Inflammatory macrophage treated with lipopolysaccharide for 1 hour (primary cell): ENCODE measurements at places on chromosomes 13 and 19.

GRCh38 chr19:11331502-11331901, 8.0 kb downstream of the RAB3D start:
- no peak for DNase-seq

DNA sequence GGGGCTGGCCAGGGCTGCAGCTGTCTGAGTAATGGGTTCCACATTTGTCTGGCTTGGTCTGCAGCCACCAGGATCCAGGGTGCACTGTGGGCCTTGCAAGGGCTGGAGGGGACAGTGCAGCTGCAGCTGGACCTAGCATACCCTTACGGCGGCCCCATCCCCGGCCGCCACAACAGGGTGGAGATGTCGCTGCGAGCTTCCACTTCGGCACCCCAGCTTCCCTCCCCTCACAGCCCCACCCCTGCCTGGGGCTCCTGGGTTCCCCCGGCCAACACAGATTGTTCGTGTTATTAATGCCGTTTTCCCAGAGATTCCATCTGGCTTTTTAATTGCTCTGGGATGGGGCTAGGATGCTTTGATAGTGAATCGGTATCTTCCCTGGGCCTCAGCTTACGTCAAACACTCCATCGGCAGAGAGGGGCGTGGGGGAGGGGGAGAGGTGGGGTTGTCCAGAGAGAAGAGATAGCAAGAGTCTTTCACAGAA, 5.8 kb downstream of the CEBPA start:
- no peak for DNase-seq

DNA sequence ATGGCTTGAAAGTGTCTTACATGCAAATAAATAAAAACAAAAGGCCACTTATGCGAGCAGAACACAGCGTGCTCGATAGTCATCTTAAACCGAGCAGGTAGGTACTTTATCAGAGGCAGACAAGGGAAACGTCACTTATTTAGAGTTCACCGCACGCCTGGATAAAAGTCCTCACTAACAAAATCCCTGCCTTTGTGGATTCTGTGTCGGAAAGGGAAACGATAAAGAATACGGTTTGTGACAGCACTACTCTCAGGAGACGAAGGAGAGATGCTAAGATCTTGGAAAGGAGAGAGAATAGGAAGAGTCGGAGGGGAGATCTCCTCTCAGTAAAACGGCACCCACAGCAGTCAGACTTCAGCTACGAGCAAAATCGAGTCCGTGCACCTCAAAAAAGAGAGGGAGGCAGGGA, 581 bp downstream of the RCBTB1 start:
- no peak for DNase-seq

DNA sequence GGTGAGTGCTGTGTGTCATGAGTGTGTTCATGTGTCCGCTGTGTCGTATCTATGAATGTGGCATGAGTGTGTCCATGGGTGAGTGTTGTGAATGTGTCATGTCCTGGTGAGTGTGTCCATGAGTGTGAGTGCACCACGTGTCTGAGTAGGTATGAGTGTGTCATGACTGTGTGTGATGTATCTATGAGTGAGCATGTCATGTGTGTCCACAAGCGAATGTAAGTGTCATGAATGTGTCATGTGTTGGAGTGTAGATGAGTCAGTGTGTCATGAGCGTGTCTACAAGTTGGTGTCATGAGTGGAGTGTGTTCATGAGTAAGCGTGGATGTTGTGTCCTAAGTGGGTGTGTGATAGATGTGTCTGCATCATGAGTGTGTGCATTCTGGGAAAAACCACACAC, 129.4 kb downstream of the TUBA3C start:
- no peak for DNase-seq

DNA sequence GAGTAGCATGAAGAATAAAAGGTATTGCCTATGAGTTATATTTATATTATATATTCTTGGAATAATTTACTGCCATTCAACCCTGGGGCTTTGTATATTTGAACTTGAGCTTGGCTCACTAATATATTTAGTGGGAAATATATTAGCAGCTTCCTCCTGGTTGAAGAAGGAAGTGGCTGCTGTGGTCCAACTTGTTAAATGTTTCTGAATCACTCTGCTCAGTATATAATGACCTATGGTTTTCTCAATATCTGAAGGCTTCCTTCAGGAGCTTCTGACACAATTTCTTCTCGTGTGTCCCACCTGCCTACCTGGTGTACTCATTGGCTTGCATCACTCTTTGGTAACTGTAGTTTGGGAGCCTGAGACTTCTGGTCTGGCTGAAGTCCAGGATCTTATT, 646.4 kb downstream of the TBC1D4 start:
- no peak for DNase-seq

GRCh38 chr19:6958791-6959190, 62.4 kb downstream of the MBD3L2B start:
- DNase-seq: peak; percentile 72

GRCh38 chr13:22061806-22062391, 391.0 kb downstream of the FGF9 start:
- DNase-seq: no peak

DNA sequence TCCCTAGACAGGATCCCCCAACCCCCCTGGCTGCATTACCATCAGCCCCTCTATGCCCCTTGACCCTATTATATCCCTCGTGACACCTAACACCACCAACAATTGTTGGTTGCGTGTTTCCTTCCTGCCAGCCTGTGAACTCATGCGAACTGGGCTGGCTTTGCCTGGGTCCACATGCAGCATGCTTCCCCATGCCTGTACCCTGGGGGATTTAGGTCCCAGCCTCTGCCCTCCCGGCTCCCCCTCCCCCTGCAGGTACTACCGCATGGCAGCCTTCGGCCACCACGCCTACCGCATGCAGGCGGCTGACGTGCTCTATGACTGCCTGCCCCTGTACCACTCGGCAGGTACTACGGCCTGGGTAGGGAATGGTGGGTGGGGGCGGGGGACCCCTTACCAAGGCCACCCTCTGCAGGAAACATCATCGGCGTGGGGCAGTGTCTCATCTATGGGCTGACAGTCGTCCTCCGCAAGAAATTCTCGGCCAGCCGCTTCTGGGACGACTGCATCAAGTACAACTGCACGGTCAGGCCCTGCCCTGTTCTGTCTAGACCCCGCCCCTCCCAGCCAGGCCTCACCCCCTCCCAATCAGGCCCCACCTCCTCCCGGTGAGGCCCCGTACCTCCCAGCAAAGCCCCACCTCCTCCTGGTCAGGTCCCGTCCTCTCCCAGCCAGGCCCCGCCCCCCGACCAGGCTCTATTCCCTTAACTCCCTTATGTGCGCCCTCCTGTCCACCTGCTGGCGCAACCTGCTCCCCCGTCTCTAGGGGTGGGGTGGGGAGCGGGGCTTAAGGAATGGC, 18.5 kb downstream of the SLC27A1 start:
- DNase-seq: no peak

DNA sequence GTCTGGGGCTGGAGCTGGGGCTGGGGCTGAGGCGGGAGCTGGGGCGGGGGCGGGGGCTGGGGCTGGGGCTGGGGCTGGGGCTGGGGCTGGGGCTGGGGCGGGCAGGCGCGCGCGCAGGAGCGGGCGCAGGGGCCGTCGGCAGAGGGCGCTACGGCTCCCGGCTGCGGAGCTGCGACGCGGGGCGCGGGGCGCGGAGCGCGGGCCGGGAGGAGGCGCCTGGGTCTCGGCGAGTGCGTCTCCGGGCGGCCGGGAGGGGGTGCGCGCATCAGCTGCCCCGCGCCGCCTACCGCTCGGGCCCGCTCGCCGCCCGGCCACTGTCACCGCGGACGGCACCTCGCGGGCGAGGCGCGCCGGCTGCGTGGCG, 422 bp upstream of the MTUS2 start:
- DNase-seq: peak; percentile 27

GRCh38 chr19:2208975-2209374, 27.2 kb downstream of the PLEKHJ1 start:
- DNase-seq: no peak

DNA sequence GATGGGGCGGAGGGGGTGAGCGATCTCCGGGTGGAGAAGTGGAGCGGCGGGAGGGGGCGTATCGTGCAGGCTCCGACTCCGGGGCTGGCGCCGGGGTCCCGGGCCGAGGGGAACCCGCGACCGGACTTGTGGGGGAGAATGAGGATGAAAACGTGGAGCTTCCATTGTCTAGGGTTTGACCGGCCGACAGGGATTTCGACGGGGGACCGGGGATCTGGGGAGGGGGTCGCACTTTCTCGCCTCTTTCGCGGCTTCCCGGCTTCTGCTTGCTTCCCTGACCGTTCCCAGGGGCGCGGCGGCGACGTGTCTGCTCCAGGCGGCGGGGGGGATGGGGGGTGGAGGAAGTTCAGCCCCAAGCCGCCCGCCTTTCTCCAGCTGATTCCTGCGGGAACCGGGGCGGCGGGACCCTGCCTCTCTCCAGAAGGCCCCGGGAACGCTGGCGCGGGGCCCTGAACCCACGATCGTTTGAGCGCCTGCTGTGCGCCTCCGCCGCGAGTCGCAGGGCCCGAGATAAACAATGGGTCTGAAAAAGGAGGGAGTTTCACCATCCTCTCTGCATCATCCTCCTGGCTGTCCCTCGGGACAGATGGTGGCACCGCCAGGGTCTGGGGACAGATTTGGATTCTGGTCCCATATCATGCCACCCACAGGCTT, 790 bp downstream of the TPM4 start:
- no peak for DNase-seq

- DNase-seq: no peak
Observed at GRCh38 chr19:39307046-39307821, 11.0 kb downstream of the IFNL1 start.

GRCh38 chr19:4496304-4496703, 22.0 kb downstream of the PLIN4 start:
- no peak for DNase-seq

GRCh38 chr13:32175943-32176342, 139.2 kb downstream of the ZAR1L start:
- DNase-seq: no peak

DNA sequence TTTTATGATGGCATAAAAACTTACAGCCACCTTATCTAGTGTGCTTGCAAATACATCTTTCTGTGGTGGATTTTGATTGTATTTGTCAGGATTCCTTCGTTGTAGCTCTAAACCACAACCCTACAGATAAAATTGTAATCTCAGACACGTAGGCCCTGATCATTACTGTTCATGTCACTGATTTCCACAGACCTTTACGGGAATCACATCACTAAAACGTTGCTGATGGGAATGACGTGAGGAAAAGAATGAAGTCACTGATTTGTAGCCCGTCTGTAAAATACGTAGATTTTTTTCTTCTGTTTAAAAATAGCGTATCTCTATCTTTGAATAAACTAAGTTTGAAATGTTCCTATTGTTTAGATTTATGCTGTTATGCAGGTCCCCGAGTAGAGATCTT, 399.2 kb downstream of the MYO16 start:
- no peak for DNase-seq

GRCh38 chr13:99352351-99353245, 45.4 kb upstream of the GPR183 start:
- DNase-seq: no peak

DNA sequence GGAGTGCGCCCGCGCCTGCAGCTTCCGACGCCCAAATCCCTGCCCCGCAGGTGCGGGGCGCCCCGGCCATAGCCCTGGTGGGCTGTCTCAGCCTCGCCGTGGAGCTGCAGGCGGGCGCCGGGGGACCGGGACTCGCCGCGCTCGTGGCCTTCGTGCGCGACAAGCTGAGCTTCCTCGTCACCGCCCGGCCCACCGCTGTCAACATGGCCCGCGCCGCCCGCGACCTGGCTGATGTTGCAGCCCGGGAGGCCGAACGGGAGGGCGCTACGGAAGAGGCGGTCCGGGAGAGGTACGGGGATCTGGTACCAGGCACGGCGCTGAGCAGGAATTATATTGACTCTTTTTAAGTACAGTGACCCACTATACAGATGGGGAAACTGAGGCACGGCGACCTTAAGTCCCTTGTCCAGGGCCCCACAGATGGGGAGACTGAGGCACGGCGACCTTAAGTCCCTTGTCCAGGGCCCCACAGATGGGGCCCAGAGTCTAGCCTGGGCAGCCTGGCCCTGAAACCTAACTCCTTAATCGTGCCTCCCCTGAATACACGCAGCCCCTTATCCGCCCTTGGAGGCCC, 586 bp downstream of the MRI1 start:
- peak; percentile 27 for DNase-seq

- DNase-seq: no peak
Observed at GRCh38 chr13:23999424-23999823, 102.1 kb upstream of the C1QTNF9B start.

- DNase-seq: peak; percentile 90
Observed at GRCh38 chr13:87671031-87671752, at the start of gene SLITRK5. SLITRK5 (plus strand) TSS chr13:87671371; CDS start chr13:87675389, 4,018 bp downstream.

GRCh38 chr19:3132971-3133792, 2.7 kb upstream of the GNA15 start:
- peak; percentile 82 for DNase-seq

DNA sequence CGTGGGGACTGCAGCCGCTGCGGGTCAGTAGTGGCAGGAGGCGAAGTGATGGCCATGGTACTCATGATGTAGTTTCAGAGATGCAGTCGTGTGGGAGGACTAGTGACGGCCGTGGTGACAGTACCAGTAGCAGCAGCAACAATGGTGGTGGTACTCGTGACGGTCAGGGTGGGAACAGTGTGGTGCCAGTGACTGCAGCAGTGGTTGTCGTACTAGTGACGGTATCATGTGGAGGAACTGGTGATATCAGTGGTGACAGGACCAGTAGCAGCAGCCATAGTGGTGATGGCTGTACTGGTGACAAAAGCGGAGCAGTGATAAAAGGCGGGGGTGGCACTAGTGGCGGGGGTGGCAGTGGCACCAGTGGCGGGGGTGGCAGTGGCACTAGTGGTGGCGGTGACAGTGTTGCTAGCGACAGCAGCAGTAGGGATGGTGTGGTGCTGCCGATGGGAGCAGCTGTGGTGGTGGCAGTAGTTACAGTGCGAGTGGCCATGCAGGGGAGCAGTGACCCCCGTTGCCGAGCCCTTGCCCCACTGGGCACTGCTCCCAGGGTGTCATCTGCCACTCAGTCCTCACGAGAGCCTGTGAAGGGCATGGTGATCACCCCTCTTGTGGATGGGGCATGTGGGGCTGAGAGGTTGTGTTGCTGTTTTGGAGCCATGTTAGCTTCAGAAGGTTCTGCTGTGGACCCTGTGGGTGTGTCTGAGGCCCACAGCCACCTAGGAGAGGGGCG, 22.7 kb downstream of the ADPRHL1 start:
- no peak for DNase-seq

DNA sequence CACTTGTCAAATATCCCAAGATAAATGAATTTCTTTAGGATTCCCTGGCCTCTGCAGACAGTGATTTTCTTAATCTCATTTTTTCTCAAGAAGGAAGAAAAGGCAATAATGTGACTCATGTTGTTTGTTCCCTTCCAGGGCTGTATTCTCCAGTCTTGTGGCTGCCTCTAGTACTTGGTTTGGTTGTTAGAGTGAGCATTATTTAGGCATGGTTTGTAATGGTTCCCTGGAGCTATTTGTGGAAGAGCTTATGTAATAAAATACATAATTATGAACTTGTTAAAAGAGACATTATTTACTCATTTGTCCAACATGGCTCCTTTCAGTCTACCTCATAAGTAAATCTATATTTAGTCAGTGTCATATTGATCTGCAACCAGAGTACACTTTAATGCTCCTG, 270.4 kb downstream of the DCT start:
- no peak for DNase-seq

GRCh38 chr19:17333611-17334413, 843 bp downstream of the ANO8 start:
- DNase-seq: peak; percentile 68

DNA sequence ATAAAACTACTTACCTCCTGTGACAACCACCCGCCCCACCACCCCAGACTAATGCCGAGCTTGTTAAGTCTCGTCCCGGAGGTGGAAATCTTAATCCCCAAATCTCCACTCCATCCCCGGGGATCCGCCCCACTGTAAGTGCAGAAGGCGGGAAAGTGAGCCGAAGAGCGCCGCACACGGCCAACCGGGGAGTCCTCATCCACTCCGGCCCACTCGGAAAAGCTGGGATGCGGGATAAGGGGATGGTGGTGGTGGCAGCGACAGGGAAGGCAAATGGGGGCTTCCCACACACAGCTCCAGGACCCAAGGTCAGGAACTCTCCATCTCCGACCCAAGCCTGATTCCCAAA, 621 bp downstream of the FBL start:
- DNase-seq: no peak
